Amniotic epithelial cell (primary cell): ENCODE measurements at places on chromosomes 3 and 15.

DNA sequence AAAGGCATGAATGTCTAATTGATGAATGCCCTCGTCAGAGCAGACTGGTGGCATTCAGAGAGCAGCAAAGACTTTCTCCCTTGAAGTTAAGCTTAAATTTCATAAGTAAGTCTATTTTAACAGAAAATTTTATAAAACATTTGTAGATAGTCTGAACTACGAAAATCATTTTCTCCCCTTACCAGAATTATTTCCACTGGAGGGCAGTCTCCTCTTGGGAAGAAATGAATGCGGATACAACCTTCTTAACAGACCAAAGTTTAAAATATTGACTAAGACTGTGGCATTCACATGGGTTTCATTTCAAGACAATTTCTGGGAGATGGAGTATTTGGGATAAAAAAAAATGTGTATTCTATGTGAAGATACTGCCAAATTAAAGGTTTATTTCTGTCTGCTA lies 669.0 kb downstream of the FHIT start:
- DNase-seq: no peak

GRCh38 chr3:52786330-52787215 lies 8.0 kb upstream of the ITIH3 start:
- DNase-seq: no peak

DNA sequence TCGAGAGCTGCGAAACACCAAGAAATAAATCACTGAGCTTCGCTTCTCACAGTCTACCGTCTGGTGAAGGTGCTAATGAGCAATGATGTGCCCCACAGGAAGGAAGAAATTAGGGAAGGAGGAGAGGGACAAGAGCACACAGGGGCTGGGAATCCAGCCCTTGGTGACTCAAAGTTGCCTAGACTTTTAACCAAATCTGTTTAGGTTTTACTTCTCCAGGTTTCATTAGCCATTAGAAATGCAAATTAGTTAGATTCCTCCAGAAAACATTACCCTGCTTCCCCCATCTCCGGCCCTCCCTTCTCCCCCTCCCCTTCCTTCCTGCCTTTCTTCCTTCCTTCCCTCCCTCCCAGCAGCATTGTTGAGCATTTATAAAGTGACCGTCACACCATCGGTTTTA lies 59.3 kb upstream of the UBE2E1 start:
- DNase-seq: no peak

DNA sequence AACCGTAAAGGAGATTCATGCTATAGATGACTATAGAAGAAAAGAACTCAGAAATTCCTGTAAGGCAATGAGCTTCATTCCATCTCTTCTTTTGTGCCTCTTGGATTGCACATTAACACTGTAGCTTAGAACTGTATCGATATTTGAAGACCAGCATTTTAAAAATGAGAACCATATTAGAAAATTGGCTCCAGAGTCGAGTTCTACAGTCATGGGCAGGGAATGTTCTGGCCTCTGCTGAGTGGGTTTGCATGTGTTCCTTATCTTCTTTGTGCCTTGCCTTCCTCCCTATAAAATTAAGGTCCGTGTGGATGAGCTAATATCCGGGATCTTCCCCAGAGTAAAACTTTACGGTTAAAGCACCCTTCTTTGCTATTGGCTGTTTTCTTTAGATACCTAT lies 77.4 kb upstream of the PLCL2 start:
- DNase-seq: no peak

GRCh38 chr3:10600726-10601125 lies 95.3 kb upstream of the ATP2B2 start:
- no peak for DNase-seq

GRCh38 chr3:11908981-11909698 lies 62.5 kb upstream of the TAMM41 start:
- no peak for DNase-seq

GRCh38 chr3:149971403-149972075 lies 844 bp upstream of the PFN2 start:
- peak; percentile 65 for DNase-seq

DNA sequence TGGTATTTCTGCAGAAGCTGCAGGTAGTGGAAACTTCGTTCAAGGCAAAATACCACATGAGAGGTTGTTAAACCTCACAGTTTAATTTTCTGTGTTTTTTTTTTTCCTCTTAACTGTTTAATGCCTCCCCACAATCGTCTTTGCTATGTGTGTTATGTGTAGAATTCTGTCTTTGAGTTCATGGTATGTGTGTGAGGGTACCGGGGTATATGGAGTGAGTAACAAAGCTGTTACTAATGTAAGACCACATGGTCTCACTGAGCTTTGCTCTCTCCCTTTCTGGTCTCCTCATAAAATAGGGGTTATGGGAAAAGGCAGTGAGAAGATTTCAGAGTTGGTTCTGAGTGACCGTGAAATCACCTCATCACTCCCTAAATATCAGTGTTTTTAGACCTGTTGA lies 143.6 kb downstream of the USP13 start:
- peak; percentile 31 for DNase-seq
